ENCODE measurements at places on chromosomes 7 and 10. TPM values are rescaled to one million over a fixed set of nuclear protein-coding genes. Genes with fewer than 3 reads are reported as not detected.
A peak's percentile ranks its signal among the peaks of the same experiment; 100 is the strongest.

GPNMB gene
- total RNA-seq = 32.1 TPM

PODXL gene
- total RNA-seq = 52.8 TPM

NPC1L1 gene
- 20.6 TPM for total RNA-seq

- DNase-seq = no peak
These were observed 5.7 kb downstream of the SRRT start for GRCh38 chr7:100880645-100881044.

- DNase-seq = no peak
These were observed 25.9 kb downstream of the TMEM106B start for GRCh38 chr7:12237007-12237406.

DNA sequence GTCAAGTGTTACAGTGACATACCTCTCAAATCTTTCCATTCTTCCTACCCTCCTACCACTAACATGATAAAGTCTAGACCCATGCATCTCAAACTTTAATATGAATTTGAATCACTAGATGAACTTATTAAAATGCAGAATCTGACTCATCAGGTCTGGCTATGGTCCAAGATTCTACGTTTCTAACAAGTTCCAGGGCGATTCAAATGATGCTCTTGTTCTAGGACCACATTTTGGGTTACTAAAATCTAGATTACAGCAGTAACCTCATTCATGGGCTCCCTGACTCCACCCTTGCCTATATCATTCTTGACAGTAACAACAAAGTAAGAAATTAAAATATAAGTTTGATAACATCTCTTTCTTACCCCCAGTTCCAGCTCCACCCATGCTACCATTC, 124.8 kb upstream of the LSM8 start:
- DNase-seq = no peak

DNA sequence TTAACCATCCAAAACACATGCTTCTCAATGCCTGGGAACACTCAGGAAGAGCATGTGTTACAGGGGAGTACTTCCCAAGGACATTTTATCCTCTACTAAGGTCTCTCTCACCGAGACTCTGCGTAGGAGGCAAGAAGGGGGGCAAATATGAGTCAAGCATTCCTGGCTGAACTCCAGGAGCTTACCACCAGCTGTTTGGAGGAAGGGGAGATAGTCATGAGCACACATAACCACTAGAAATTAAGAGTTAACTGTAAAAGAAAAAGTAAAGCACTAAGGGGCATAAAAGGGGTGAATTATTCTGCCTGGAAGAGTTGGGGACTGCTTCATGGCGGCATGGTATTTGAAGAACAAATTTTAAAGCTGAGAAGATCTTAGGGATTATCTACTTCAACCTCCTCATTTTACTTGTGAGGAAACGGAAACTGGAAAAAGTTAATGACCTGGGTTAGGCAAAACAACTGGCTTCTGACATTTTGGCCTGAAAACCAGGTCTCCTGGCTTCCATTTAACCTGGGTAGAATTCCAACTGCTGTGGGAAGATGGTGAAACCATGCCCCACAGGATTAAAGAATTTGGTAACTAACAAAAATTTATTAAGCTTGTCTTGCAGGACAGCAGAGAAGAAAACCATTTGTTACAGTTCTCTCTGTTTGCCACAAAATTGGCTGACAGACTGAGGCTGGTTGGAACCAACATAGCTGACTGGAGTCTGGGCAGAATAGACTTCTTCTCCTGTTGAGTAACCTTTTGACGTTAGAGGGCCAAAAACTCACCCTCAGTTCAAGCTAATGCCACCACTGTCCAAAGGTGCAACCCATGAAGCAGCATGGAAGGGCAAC, 85.5 kb downstream of the SLC25A13 start:
- peak; percentile 68 for DNase-seq

- no peak for DNase-seq
These were observed 487.9 kb upstream of the MKI67 start for GRCh38 chr10:128614016-128614605.

DNA sequence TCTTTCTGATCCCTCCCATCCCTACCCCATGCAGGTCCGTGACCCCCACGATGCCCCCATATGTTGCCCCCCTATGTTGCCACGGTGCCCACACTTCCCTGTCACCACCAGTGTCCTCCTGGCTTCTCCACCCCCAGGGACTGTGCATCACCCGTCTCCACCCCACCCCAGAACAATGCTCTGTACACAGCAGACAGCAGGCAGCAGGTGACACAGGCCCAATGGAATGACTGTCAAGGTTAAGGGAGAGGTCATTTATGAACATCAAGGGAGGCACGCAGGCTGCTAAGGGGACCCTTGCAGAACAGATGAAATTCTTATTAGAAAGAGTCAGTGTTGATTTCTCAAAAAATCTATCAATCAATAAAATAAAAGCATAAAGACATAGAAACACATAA, 71.5 kb downstream of the PARP12 start:
- DNase-seq = no peak

DNA sequence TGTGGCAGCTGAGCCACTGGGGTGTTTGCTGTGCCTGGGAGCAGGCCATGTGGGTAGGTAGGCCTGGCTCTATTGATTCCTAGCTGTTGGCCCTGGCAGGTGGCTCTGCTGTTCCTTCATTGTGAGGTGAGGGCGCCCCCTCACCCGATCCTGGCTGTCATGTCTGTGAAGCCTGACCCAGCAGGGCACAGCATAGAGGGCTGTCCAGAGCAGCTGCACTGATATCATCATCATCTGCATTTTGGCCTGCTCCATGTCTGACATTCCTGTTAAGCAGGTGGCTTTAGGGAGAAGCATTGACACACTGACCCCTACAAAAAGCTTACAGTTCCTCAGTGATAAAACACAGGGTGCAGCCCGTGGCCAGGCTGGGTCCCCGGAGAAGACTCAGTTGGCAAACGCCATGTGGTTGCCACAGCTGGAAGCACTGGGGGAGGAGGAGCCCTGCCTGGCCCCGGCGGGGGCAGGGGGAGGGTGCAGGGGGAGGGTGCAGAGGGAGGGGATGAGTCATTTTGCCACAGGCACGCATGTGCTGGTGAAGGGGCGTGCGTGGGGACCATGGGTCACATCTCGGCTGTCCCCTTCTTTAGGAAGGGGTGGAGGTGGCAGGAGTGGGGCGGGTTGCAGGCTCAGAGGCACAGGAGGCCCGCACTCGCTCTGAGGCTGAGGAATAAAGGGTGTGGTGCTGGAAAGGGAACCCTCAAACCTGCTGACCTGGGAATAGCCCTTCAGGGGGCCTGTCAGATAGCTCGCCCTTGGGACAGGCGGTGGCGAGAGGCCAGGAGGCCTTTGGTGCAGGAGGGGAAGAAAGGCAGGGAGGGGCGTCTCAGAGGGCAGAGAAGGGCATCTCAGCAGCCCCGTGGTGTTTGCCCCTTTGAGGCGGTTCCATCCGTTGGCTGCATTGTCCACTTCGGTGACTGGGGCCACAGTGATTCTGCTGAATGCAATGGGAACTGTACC, 31.6 kb downstream of the IKZF1 start:
- no peak for DNase-seq

DNA sequence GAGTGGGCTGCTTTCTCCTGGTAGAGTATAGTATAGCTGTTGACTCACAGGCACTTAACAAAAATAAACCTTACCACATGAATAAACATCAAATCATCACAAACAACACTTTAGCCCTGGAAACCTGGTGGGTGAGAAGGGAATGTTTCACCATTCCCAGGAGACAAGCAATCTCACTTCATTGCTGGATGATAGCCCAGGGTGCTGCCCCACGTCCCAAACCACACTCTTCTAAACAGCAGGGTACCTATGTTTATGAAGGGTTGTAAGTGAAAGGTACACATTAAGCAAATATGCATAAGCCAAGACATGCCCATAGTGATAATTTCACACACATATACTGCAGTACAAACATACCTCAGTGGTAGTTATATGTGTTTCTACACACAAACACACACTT, 276.2 kb downstream of the FGFR2 start:
- DNase-seq = no peak

GRCh38 chr10:7546385-7546967, 120.3 kb downstream of the ITIH5 start:
- no peak for DNase-seq

- DNase-seq = no peak
These were observed 73.7 kb downstream of the ITIH5 start for GRCh38 chr10:7593063-7593462.

GRCh38 chr7:23462846-23463245, 7.4 kb downstream of the IGF2BP3 start:
- DNase-seq = peak; percentile 37

DNA sequence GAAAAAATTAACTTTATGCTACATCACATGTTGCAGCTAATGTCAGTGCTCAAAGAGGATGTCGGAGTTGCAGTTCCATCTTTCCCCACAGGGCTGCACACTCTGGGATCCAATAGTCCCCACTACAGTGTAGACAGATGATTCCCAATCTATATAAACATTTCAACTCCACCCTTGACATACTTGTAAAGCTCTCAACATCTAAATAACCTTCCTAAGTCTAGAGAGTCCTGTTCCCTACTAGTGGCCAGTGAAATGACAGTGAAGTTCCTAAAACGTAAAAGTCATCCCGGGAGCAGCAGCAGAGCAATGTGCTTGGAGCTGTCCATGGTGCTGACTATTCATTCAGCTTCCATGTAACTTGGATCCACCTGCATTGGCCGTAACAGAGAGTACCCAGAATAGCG, 145.1 kb downstream of the GRM8 start:
- DNase-seq = peak; percentile 87
